ENCODE measurements at places on chromosomes 6 and 20.

GRCh38 chr6:139530561-139530960 lies 156.1 kb upstream of the CITED2 start:
- no peak for DNase-seq

GRCh38 chr6:32133786-32134185 lies 3.7 kb upstream of the FKBPL start:
- DNase-seq: no peak

DNA sequence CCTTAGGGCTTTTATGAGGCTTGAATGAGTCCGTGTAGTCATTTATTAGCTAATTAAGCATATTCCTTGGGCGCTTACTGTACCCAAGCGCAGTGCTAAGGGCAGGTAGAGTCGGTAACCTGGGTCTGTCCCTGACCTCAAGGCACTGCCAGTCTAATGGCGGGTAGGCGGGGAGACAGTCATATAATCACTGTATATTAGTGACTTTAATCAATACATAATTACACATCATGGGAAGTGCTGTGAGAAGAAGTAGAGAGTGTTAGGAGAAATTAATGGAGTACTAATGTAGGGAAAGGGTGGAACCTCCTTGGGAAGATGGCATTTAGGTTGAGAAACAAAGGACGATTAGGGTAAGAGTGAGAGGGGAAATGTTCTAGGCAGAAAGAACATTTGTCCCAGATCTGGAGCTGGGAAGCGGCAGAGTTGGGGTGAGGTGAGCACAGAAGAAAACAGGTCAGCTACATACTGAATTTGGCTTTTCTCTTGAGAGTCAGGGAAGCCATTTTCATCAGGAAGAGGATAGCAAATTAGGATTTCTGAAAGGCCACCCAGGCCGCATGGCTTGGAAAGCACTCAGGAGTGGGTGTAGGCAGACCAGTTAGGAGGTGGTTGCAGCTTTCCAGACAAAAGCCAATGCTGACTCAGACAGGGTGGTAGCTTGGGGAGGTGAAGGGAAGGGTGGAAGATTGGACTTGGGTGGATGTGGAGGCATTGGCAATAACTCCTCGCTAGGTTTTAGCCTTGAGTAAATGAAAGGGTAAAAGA lies 954 bp upstream of the BLCAP start:
- DNase-seq: no peak

- no peak for DNase-seq
These were observed 229.3 kb downstream of the QKI start for GRCh38 chr6:163643866-163644265.

DNA sequence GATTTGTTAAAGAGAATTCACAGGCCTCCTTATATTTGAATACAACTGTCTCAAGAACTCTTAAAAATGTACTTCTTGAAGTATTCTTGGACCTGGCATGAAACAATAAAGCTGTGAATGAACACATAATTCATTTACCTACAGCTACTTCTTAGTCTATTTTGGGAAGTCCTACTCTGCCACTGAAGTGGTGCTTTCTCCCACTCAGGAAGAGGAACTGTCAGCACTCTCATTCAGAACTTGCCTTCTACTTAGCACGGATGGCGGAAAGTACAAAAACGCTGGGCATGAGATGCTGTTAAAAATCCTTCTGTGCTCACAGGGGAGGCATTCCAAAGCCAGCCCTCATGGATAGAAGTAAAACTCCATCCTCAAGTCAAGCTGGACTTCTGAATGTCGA lies 144.8 kb upstream of the LAMP5 start:
- DNase-seq: no peak

DNA sequence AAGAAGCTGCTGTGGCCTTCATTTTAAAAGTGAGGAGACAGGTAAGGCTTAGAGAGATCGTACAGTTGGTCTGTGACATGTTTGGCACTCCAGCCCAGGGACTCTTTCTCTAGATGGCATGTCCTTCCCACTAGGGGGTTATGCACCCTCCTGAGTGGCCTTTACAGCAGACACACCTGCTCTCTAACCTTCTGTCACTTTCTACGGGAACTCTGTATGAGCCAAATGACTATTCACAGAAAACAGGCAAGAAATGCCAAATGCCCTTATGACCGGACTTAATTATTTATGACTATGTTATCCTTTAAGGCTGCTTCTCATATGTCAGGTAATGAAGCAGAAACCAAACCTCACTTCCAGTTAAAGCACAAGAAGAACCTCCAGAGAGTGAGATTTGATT lies 91.2 kb downstream of the MAP3K5 start:
- no peak for DNase-seq

DNA sequence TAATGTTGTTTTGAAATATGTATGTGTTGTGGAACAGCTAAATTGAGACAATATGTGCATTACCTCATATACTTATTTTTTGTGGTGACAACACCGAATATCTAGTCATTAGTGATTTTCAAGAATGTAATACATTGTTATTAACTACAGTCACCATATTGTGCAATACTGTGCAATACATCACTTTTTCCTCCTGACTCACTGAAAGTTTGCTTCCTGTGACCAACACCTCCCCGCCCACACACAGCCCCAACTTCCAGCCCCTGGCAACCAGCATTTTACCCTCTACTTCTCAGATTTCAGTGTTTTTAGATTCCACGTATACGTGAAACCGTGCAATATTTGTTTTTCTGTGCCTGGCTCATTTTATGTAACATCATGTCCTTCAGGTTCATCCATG lies 627.9 kb downstream of the PRKN start:
- no peak for DNase-seq

DNA sequence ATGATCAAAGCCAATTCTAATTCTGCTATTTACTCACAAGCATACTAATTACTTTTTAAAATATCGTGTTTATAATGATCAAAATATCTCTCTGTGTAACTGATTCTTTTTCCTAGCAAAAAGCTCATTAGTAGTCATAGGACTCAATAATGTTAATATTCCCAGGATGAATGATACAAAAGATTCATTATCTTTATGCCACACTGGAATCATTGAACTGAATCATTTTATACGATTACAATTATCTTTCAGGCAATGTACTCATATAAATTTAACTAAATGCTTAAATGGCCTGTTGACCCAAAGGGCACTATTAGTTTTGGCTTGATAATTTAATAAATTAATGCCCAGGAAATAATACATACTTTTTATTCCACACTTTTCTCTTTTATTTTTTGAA lies 96.3 kb downstream of the EYS start:
- DNase-seq: no peak

DNA sequence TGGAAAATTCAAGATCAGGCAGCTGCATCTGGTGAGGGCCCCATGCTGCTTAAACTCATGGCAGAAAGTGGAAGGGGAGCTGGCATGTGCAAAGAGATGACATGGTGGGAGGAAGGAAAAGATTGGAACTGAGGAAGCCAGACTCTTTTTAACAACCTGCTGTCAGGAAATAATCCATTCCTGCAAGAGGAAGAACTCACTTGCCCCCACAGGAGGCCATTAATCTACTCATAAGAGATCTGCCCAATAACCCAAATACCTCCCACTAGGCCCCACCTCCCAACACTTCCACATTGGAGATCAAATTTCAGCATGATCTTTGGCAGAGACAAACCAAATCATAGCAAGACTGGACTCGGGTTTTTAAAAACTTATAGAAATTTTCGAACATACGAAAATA lies 200.5 kb upstream of the KCNQ5 start:
- DNase-seq: no peak

GRCh38 chr6:22954749-22955385 lies 385.5 kb downstream of the HDGFL1 start:
- DNase-seq: no peak

DNA sequence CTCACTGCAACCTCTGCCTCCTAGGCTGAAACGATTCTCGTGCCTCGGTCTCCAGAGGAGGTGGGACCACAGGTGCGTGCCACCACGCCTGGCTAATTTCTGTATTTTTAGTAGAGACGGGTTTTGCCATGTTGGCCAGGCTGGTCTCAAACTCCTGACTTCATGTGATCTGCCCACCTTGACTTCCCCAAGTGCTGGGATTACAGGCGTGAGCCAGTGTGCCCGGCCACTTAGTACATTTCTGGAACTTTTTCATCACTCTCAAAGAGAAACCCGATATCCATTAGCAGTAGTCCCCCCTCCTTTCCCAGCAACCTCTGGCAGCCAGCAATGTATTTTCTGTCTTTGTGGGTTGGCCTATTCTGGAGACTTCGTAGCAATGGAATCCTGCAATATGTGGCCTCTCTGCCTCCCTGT lies 109.8 kb downstream of the JARID2 start:
- no peak for DNase-seq

- DNase-seq: no peak
These were observed 63.6 kb upstream of the FAM184A start for GRCh38 chr6:119142041-119142440.

- DNase-seq: no peak
These were observed 3.4 kb downstream of the LINC00237 start for GRCh38 chr20:21102603-21103311.

DNA sequence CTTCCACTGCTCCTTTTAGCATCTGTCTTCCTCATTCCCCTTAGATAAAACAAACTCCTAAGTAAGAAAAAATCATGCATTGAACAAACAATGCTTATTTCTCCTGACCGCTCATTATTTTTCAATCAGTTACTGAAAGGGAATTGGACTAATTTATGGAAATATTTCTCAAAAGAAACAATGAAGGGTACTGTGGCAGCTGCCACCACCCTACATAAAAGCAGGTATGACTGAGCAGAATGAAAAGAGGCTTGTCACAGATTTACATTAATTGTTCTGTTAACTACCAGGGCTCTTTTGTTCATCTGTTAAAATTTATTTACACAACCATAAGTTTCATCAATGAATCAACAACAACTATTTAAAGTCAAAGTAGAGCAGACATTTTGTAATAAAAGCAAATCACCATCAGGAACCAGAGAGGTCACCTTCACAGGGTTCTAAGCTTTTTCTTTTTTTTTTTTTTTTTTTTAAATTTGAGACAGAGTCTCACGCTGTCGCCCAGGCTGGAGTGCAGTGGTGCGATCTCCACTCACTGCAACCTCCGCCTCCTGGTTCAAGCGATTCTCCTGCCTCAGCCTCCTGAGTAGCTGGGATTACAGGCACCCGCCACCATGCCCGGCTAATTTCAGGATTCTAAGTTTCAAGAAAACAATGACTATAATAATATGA lies 204.0 kb downstream of the PTPRK start:
- no peak for DNase-seq

DNA sequence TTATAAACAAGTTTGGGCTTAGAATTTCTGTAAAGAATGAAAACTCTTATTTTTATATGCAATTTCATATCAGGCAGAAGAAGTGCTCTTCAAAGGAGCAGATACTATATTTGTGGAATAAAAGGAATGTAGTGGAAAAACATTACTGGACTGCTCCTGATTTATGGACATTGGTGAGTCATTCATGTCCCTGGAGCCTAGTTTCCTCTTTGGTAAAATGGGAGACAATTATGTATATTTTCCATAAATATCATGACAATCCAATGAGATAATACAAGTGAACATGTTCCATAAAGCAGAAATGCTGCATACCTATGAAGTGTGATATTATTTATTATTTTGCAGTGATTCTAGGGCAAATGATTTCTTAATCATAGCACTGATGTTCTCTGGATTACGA lies 445.8 kb upstream of the CITED2 start:
- DNase-seq: no peak

- DNase-seq: no peak
These were observed 143.7 kb downstream of the KLHL32 start for GRCh38 chr6:97068211-97068610.

GRCh38 chr6:113651120-113651519 lies 206.0 kb upstream of the MARCKS start:
- DNase-seq: no peak

GRCh38 chr20:51679254-51679921 lies 88.8 kb downstream of the ATP9A start:
- DNase-seq: no peak

- peak; percentile 51 for DNase-seq
These were observed 19.2 kb downstream of the MRPS18A start for GRCh38 chr6:43668151-43669028.

DNA sequence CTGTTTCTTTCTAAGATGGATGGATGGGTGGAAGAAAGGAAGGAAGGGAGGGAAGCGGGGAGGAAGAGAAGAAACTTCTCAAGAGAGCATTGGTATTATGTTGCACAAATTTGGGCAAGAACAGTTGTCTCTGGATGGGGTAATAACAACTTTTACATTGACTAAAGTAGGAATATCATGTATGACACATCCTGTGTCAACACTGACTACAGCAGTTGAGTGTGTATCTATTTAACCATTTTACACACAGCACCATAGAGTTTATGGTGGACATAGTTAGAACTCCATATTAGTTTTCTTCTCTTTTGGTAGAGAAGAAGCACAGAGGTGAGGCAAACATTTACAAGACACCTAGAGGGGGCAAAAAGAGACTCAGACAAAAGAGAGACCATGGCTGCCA lies 44.2 kb upstream of the RNF146 start:
- no peak for DNase-seq

- no peak for DNase-seq
These were observed 479 bp downstream of the SLC39A7 start for GRCh38 chr6:33201147-33201545.

DNA sequence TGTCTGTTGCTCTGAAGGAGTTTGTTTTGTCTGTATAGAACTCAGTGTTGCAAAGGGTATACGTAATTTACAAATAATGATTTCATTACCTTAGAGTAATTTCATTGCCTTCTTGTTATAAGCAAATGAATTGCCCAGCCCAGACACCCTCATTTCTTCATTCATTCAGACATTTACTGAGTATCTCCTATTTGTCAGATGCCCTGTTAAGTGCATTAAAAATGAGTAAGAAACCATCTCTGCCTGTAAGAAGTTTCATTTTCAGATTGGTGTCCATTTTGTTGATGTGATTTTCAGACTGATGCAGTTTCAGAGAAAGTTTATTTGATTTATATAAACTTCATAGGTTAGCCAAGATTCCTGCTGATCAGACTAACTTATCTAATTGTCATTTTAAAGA lies 429.3 kb downstream of the PHF3 start:
- DNase-seq: no peak

DNA sequence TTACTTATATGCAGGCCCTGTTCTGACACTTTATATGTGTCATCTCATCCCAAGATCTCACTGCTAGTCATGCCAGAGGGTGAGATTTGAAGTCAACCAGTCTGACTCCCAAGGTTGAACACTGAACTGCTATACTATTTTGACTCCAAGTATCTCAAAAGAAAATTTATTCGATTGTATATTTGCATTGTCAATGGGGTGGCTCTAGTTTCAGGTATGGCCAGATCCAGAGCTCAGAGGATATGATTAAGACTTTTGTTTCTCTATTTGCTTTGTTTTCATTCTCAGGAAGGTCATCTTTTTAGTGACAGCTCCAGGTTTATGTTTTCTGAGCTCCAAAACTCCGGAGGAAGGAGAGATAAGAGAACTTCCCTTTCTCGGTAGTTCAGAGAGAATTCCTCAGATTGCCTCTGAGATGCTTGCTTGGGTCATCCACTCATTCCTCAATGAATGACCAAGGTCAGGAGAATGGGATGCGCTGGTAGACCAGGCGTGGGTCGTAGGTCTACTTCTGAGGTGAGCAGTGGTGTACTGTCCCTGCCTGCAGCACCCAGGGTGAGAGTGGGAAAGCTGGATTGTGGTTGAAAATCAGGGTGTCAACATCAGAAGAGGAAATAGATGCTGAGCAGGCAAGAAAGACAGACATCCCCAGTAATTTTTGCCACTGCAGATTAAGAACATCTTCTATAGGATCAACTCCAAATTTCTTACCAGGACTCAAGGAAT lies 99.3 kb downstream of the PFDN4 start:
- DNase-seq: no peak

- DNase-seq: no peak
These were observed 47.9 kb upstream of the LIN28B start for GRCh38 chr6:104908888-104909525.
